ENCODE measurements at places on chromosomes 2 and 18.

DNA sequence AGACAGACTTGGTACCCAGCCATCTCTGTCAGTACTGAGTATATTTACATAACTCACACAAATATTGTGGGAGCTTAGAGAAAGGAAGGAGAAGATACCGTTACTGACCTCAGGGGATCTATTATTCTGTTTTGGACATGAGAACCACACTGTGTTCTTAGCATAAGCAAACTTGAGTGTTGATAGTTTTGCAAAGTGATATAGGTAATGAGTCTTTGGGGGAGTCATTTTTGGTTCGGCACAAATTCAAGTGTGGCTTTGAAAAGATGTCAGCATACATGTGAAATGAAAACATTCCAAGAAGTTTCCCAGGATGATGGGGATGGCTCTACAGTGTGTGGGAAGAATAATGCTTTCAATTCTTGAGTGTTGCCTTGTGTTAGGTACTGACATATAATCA, 24.1 kb downstream of the SMARCAL1 start:
- no peak for DNase-seq

GRCh38 chr18:3367491-3368091, 82.4 kb upstream of the TGIF1 start:
- no peak for DNase-seq

- DNase-seq, result no peak
These were observed 49.8 kb downstream of the TFPI start for GRCh38 chr2:187504312-187504921.

- DNase-seq, result no peak
These were observed 29.2 kb downstream of the MYO7B start for GRCh38 chr2:127564429-127565260.

- no peak for DNase-seq
These were observed 94.6 kb downstream of the NYAP2 start for GRCh38 chr2:225494100-225494459.

DNA sequence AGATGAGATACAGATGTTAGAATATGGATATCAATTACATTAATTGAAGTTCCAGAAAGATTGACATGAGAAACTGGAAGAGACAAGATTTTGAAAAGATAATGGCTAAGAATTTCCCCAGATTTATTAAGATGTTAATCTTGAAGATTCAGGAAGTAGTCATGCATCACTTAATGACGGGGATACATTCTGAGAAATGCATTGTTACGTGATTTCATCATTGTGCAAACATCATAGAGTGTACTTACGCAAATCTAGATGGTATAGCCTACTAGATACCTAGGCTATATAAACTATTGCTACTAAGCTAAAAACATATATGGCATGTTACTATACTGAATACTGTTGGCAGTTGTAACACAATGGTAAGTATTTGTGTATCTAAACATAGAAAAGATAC, 6.8 kb upstream of the CHMP3 start:
- DNase-seq, result no peak

DNA sequence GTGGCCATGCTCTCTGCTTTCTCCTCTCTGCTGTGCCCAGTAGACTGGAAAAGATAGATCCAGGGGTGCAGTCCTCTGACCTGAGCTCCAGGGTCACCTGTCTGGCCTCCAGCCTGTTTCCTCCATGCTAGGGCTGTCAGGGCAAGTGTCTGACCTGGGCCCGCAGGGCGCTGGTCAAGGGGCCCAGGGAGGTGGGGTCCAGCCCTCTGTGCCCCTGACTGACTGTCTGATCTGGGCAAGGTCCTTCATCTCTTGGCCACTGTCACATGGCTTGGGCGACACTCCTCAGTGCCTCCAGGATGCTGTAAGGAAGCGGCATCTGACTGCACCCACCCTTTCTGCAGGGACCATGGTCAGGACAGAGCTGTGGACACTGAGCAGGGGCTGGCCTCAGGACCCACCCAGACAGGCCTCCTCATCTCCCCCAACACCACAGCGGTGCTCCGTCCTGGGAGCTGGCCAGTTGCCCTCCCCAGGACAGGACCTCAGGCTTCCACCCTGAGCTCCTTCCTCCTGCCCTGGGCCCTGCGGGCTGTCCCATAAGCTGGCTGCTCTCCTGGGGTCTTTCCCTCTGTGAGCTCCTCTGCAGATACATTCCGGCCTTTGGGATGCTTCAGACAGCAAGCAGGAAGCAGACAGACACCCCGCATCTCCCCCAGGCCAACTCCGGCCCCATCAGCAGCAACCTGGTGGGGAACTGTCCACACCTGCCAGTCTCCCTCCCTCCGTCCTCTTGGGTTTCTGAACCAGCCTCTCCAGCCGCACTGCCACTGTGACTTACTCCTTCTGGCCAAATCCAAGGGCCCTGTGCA, 21.2 kb upstream of the ALPI start:
- DNase-seq, result no peak

DNA sequence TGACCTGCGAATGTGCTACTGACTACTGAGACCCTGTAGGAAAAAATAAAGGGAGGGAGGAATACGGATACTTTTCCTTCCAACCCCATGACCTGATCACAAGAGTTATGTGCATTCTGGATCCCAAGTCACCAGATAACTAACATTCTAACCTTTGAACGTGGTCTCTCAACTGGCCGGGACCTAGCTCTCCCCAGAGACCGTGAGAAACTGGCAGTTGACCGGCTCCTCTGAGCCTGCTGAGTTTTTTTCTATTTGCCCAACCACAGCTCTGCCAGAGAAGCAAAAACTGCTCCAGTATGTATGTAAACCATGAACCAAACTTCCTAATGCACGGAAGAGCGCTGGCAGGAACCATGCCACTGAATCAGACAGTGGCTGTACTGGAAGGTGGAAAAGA, 47.5 kb upstream of the PTMA start:
- no peak for DNase-seq

- DNase-seq, result no peak
These were observed 22.6 kb upstream of the DYTN start for GRCh38 chr2:206740800-206741199.

GRCh38 chr2:95240091-95240490, 32.8 kb downstream of the ZNF892 start:
- no peak for DNase-seq

GRCh38 chr2:220442012-220442411, 814.6 kb downstream of the SLC4A3 start:
- no peak for DNase-seq

DNA sequence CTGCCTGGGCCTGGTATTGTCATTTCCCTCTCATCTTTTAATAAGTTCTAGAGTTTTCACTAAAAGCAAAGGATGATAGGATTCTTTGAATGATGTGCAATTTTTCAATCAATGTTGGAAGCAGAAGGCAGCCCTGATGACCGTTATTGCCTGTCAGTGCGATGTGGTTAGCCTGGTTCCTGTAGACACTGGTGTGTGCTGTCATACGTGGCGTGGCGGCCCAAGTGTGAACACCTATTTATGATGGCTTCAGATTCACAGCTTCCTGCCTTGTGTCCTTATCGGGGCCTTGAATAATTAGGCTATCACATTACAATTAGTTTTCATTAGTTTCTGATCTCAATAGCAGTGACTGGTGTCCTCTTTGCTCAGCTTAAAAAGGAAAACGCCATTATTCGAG, 218.5 kb downstream of the TPGS2 start:
- DNase-seq, result no peak

DNA sequence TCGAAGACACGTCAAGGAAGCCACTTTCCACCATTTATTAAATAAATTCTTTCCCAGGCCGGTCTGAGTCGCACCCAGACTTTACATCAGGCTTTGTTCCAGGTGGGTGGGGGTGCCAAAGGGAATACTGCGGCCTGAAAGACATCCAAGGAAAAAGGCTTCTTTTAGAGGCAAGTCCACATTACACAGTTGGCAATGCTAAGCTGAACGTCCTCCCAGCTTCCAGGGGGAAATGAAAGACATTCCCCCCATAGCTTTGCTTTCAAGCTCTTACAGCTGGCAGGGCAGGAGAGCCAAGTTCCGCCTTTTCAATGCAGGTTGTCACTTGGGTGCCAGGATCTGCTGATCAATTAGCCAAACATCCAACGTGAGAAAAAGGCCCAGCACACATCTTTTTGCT, 36.5 kb upstream of the PTPN4 start:
- DNase-seq, result no peak

- peak; percentile 28 for DNase-seq
These were observed 637 bp upstream of the SFT2D3 start for GRCh38 chr2:127700527-127701192.

DNA sequence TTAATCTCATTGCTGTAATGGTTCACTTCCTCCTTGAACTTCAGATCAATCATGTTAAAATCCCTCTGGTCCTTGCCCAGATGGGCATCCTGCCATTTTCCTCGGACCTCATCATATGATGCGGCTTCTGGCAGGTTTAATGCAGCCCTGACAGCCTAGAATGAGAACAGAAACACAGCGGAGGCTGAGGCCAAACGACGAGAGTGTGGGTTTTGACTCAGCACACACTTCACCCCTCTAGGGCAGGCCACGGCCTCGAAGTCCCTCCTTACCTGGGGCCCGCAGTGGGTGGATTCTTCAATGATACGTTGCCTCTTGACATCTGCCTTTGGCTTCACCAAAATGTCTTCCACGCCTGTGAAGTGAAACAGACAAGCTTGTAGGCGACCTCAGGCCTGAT, 56.8 kb downstream of the POLR1A start:
- no peak for DNase-seq

- DNase-seq, result no peak
These were observed 537.7 kb downstream of the TNS1 start for GRCh38 chr2:217465100-217465499.

DNA sequence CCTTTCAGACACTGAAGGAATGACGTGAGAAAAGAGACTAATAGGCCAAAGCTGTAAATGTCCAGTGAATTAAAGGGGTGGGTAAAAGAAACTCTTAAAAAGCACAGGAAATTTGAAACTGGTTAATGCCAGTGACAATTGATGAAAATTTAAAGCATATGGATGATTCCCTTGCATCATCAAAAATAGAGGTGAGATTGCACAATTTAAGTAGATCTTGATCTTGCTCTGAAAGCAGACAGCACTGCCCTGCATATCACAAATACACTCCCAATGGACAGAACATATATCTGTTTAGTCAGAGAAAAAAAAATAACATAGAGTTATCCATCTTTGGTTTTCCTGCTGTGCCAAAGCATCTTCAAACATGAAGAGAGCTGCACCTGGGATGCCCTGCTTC, 86.7 kb upstream of the UBE2E3 start:
- DNase-seq, result no peak
